ENCODE measurements at places on chromosomes 7 and 10. TPM values are rescaled to one million over a fixed set of nuclear protein-coding genes. Genes with fewer than 3 reads are reported as not detected.

NKX2-3 gene
- total RNA-seq = not detected

PROSER2 gene
- total RNA-seq = 2.8 TPM

DNA sequence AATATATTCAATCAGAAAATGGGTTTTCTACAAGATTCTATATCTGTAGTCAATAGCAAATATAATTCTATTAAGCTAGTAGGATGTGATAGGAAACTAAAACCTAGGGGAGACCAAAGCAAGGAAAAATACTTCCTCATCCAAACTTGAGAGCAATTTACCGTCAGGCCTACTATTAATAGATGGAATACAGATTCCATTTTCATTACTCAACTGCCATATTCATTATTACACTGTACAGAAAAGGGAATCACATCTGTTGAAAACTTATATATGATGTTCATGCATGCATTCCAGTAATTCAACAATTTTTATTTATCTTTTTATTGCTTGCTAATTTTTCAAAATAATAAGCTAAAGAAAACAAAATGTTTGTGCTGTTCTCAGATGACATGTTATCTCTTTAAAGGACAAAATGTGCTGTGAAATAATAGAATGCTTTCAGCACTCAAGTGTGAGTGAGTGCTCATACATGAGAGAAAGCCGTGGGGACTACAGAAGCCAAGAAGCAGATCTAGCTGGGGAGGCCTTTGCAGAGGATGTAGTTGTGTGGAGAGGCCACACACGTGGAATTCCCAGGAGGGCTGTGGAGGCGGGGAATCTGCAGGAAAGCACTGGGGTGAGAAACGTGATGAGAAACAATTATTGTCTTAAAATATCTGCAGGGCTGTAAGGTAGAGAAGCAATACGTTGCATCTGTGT, 110.0 kb downstream of the EGFR start:
- no peaks in the 10 kb centered on the region for H3K36me3 ChIP-seq
- no peaks in the 10 kb centered on the region for H3K27me3 ChIP-seq
- no peak for DNase-seq
- H3K4me3 ChIP-seq = no peak overlapping the region

GPR15LG gene
- total RNA-seq = not detected

DNA sequence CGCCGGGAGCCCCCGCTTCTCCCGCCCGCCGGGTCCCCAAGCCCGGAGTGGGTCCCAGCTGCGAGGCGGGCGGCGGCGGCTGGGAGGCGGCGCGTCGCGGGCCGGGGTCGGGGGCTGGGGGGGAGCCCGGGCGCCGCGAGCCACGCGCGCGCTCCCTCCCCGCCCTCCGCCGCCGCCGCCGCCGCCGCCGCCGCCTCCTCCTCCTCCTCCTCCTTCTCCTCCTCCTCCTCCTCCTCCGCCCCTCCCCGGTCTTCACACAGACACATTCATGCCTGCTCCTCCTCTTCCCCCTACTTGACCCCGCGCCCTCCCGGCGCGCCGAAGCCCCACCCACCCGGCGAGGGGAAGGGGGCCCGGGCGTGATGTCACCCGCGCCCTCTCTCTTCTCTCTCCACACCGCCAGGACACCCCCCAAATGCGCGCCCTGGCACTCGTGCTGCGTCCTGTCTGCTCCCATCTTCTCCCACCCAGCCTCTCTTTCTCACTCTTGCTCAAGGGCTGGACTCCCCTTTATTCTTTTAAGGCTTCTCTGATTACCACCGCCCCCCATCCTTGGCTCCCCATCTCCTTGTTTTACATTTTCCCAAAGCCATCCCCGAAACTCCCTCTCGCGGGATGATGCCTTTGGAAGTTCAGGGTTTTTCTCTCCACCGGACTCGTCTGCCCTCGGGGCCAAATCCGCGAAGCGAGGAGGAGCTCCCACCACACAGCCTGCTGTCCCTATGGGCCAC, 967 bp upstream of the GLI3 start:
- no peaks in the 10 kb centered on the region for H3K27me3 ChIP-seq
- no peak for DNase-seq
- H3K36me3 ChIP-seq = no peaks in the 10 kb centered on the region
- peak overlapping the region; percentile 85 for H3K4me3 ChIP-seq
- H3K4me1 ChIP-seq = peaks cover 44% of the 10 kb centered on the region

- peaks cover 53% of the 10 kb centered on the region for H3K4me1 ChIP-seq
- no peaks in the 10 kb centered on the region for H3K27me3 ChIP-seq
- no peak overlapping the region for H3K4me3 ChIP-seq
- H3K27ac ChIP-seq = no peak overlapping the region
- no peaks in the 10 kb centered on the region for H3K36me3 ChIP-seq
Measured at GRCh38 chr7:28151965-28152364, 28.6 kb downstream of the JAZF1 start.

DNA sequence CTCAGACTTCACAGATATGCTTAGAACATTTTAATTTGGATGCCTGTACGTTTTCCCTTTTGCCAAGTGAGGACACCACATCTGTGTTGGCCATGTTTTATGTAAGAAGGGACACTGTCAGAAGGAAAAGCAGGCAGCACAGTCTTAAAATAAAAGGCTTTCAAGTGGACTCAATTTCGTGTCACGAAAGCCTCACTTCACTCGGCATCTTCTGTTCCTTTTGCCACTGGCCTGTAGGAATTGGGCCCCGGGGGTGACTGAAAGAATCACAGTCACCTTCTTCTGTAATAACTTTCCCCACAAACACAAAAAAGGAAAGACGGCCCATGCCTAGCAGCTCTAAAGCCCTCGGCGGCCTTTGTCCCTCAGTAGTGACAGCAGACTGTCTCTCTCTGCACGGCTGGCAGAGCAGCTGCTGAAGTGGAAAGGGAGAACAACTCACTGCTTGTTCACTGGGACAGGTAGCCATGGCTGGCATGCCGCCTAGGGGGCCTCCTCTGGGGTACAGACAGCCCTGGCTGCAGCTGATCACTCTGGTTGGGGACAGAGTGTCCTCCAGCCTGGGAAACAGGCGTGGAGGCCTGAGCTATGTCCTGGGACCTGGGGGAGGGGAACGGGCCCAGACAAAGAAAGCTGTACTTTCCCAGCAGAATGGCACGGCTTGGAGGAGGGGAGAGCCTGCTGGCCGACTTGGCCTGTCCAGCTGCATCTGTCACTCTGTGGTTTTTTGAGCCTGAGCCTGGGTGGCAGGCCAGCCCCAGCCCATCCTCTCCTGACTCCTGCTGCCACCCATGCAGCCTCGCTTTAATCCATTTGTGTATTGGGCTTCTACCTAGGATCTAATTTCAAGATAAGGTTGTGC, 4.4 kb downstream of the RASSF4 start:
- H3K27ac ChIP-seq = peak overlapping the region; percentile 87
- peak overlapping the region; percentile 72 for H3K4me3 ChIP-seq
- no peak for DNase-seq
- peaks cover 92% of the 10 kb centered on the region for H3K4me1 ChIP-seq
- H3K36me3 ChIP-seq = no peaks in the 10 kb centered on the region
- no peaks in the 10 kb centered on the region for H3K27me3 ChIP-seq

Measured in esophagus muscularis mucosa (tissue), 4 donors.